Fibroblast of lung (primary cell): ENCODE measurements at places on chromosomes 7 and 10.

- DNase-seq = no peak
Observed at GRCh38 chr7:80924090-80924489, 5.2 kb upstream of the SEMA3C start.

- DNase-seq = peak; percentile 48
Observed at GRCh38 chr10:92688927-92689662, 660 bp upstream of the HHEX start.

DNA sequence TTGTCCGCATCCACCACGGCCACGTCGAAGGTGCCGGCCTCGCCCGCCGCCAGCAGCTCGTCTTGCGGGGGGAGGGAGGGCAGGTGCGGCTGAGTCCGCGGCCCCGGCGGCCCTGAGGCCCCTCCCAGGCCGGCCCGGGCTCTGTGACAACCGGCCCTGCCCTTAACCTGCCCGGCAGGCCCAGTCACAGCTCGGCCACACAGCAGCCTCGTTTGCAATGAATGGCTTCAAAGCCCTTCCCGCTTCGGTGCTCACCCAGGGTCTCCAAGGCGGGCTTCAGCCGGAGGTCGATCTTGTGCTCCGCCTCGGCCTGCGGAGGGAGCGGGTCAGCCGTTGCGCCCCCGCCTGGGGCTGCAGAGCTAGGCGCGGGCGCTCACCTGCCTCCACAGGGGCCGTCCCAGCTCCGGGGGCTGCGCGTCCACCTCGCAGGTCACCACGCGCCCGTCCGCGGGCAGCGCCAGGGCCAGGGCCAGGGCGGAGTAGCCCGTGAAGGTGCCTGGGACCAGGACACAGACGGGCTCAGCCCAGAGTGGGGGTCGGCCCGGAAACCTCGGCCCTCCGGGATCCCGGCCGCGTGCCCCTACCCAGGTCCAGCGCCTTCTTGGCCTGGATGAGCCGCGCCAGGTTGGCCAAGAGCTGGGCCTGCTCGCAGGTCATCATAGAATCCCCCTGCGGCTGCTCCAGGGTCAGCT lies 928 bp downstream of the COMTD1 start:
- DNase-seq = no peak

- no peak for DNase-seq
Observed at GRCh38 chr7:138151731-138152577, 75.7 kb downstream of the AKR1D1 start.

- peak; percentile 3 for DNase-seq
Observed at GRCh38 chr7:93717217-93717900, 142.8 kb upstream of the CALCR start.

- peak; percentile 95 for DNase-seq
Observed at GRCh38 chr7:152383341-152384234, 52.2 kb downstream of the KMT2C start.

- no peak for DNase-seq
Observed at GRCh38 chr7:1814089-1814811, 144.2 kb downstream of the ELFN1 start.

GRCh38 chr10:122163174-122164022 lies 107.7 kb upstream of the BTBD16 start:
- DNase-seq = peak; percentile 55

GRCh38 chr10:77505431-77506334 lies 131.9 kb downstream of the KCNMA1 start:
- DNase-seq = peak; percentile 96

DNA sequence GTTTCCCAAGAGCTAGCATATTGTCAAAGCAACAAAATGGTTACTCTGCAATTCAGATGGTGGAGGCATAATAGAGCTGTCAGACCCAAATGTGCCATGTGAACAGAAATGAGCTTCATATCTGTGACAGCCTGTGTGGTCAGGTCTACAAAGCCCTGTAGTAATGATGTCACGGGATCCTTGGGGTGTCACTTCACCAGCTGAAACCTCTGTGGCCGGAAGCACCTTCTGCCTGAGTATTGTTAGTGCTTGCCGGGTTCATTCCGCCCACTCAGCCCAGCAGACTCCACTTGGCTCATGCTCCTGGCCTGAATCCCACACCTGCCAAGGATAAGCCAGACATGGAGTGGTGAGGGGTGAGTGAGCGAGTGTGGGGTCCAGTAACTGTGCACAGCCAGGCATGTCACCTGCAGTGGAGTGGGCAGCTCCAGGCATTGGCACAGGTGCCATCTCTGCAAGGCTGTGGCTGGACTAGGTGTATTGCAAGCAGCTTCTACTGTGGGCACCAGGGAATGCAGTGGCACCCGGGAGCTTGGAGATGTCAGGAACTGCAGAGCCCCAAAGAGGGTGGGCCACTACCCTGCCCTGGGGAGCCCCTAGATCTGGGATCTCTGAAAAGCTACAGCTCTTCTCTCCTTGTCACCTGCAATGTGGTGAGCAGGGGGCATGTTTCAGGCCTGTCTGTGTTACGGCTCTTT lies 341.9 kb upstream of the CHRM2 start:
- DNase-seq = peak; percentile 17

DNA sequence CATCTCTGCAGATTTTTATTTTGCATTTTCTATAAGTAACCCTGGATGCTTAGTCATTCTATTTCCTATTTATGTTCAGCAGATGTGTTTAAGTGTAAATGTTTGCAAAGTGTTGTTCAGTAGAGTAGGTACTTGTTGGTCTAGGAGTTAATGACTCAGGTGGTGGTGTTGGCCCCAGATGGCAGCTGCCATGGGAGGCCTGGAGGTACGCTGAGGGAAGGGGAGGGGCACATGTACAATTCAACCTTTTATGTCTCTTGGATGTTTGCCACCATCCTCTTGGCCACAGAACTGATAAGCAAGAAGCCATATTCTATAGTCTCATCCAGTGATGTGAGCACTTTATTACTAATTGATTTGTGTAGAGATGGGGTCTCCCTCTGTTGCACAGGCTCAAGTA lies 68.1 kb upstream of the SLC39A12 start:
- no peak for DNase-seq

DNA sequence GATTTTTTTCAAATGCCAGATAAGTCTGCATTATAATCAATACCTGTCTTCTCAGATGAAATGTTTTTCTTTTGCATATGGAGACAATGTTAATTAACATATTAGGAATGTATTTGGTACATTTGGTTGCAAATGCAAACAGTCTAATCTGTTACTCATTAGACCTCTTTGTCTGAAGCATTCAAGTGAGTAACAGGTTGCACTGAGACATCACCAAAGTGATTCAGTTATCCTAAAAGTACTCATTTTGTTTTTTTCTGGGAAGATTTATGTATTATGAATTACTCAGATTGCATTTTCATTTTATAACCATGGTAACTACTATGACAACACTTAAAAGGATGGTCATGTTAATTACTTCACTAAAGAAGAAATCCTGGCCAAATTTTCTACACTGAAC lies 513.6 kb downstream of the HTR7 start:
- DNase-seq = peak; percentile 37

DNA sequence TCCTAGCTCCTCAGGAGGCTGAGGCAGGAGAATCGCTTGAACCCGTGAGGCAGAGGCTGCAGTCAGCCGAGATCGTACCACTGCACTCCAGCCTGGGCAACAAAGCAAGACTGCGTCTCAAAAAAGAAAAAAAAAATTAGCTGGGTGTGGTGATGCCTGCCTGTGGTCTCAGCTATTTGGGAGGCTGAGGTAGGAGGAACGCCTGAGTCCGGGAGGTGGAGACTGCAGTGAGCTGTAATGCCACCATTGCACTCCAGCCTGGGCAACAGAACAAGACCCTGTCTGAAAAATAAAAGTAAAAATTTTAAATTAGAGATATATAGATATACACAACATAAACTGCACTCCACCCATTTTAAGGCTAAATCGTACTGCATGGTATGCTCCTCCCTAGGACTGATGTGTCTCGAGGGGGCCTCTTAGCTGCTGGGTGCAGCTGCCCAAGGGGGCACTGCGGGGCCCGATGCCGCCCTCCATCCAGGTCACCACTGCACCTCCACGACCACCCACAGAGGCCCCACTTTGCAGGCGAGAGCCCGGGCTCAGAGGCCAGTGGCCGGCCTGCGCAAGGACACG lies 40.9 kb upstream of the FOXK1 start:
- no peak for DNase-seq

- DNase-seq = no peak
Observed at GRCh38 chr10:85100495-85100894, 772.1 kb downstream of the CCSER2 start.

- DNase-seq = no peak
Observed at GRCh38 chr7:130114776-130115175, 44.4 kb downstream of the KLHDC10 start.

GRCh38 chr10:75407713-75408508 lies 6.3 kb upstream of the ZNF503 start:
- DNase-seq = peak; percentile 54

DNA sequence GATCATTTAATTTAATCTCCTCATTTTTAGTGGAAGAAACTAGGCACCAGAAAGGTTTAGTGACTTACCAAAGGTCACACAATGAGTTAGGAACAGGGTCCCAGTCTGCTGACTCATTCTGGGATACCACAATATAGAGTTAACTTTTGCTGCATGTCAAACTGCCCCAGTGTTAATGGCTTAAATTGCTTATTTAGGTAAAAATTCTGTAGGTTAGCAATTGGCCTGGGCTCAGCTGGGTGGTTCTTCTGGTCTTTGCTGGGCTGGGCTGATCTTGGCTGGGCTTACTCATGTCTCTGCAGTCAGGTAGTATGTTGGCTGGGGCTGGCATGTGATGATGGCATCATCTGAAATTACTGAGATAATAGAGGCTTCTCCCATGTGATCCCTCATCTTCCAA lies 111.6 kb downstream of the EMX2 start:
- DNase-seq = no peak

DNA sequence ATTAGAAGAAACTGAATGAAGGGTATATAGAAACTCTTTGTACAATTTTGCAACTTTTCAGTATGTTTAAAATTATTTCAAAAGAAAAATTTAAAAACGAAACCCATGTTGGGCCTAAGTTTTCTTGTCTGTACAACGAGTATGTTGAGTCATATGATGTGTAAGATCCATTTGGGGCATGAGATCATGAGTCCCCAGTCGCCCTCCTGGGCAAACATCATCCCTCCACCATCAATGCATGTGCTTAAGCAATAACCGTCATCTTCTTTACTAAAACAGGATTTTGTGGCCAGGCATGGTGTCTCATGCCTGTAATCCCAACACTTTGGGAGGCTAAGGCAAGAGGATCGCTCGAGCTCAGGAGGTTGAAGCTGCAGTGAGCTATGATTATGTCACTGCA lies 54.2 kb upstream of the CDCA7L start:
- peak; percentile 8 for DNase-seq

DNA sequence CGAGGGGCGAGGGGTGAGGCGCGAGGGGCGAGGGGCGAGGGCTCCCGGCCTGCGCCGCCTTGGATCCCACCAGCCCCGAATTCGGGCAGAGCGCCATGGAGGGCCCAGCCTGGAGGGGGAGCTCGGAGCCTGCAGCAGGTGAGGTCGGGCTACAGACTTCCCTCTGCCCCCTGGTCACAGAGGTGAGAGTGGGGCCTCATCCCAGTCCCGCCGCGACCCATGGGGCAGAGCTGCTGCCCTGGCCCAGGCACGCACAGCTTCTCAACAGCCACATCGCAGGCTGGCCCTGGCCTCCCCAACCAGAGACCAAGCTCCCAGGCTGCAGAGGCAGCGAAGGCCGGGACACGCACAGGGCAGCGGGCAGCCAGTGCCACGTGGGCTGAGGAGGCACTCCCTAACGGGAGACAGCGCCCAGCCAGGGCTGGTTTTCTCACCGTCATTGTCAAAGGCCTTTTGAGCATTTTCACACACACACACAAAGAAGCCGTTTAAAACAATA lies 191.8 kb downstream of the PTPRN2 start:
- no peak for DNase-seq

GRCh38 chr7:25235471-25235870 lies 7.2 kb upstream of the NPVF start:
- no peak for DNase-seq

DNA sequence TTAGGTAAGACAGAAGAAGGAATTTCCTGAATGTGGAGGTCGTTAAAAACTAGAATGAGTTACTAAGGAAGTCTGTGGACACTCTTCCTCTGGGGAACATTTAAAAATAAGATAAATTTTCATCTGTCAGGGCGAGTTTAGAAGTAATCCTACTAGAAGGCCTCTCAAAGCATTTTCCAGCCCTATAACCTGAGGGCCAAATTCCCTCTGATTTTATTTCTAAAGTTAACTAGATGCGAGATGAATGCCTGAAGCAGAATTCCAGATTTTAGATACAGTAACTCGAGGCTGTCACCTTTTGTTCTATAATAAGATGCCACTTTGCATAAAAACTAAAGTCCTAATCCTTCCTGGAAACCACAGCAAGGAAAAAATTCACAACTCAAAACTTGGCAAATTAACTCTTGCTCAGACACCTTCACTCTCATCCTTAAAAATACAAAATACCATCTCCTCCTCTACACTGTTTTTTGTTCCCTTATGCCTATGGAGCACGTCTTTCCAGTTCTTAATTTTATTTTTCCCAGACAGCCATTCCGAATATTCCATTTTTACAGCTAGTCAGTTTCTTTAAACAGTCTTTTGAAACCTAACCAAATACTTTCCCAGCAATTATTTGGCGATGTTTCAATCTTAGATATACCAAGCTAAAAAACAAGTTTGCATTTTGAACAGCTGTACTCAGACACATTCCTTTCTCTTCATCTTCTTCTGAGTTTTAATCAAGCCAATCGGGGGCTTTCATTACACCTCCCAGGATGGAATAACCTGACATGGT lies 420.7 kb upstream of the NFE2L3 start:
- no peak for DNase-seq

DNA sequence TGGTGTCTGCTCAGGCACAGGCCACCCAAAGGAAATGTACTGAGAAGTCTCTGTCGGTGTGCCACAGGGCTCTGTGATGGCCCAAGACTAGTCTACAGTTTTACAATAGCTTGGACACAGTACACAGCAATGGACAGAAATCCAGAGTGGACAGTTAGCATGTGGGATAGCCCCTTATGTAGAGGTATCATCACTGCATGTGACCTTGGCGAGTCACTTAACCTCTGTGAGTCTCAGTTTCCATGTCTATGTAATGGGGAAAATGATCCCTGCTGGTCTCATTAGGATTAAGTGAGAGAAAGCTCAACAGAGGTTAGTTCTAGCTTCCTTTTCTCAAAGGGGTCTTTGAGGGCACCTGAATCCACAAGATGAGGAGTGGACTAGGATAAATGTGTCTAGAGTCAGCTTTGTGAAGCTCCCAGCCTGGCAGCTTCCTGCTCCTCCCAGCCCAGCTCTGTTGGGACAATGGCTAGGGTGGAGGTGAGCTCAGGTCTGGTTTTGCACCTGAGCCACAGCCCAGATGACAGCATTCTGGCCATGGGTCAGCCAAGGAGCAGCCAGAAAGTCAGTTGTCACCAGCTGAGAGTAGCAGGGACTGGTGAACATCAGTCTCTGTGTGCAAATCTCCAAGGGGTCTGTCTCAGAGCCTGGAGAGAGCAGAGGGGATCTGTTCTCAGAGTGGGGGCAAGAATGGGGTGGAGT lies 17.9 kb downstream of the CRHR2 start:
- no peak for DNase-seq

- DNase-seq = no peak
Observed at GRCh38 chr10:97633921-97634320, 621 bp upstream of the MORN4 start.

GRCh38 chr10:13724484-13724883 lies 137.7 kb downstream of the PRPF18 start:
- peak; percentile 36 for DNase-seq

- DNase-seq = peak; percentile 84
Observed at GRCh38 chr7:92717623-92717992, 118.8 kb downstream of the CDK6 start.

GRCh38 chr7:18402488-18403183 lies 92.9 kb upstream of the HDAC9 start:
- DNase-seq = peak; percentile 81

GRCh38 chr7:28481091-28481926 lies 69.0 kb downstream of the CREB5 start:
- DNase-seq = peak; percentile 74
